ENCODE measurements at places on chromosomes 4 and X.

DNA sequence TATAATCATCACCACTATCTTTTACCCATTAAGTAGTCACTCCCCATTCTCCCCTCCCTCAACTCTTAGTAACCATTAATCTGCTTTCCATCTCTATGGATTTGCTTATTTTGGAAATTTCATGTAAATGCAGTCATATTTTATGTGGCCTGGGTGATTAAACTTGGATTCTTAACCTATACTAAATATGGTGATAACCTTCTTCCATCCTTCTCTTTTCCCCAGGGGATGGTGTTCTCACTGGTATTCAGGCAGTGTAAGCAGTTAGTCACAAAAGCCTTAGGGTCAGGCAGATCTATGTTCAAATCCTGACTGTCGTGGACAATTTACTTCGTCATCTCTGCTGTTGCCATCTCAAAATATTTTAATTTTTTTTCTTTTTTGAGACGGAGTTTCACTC lies 29.6 kb downstream of the RAB40AL start:
- DNase-seq = no peak

GRCh38 chrX:19723427-19723826 lies 164.0 kb downstream of the SH3KBP1 start:
- DNase-seq = no peak

- DNase-seq = no peak
Measured at GRCh38 chr4:40227284-40227683, 30.5 kb downstream of the RHOH start.

GRCh38 chr4:100049872-100050271 lies 99.8 kb upstream of the H2AZ1 start:
- DNase-seq = no peak

- no peak for DNase-seq
Measured at GRCh38 chr4:143585548-143585947, 72.0 kb downstream of the SMARCA5 start.

GRCh38 chrX:12471061-12471460 lies 320.2 kb upstream of the PRPS2 start:
- DNase-seq = no peak

GRCh38 chr4:165738571-165738970 lies 134.5 kb upstream of the TLL1 start:
- no peak for DNase-seq

DNA sequence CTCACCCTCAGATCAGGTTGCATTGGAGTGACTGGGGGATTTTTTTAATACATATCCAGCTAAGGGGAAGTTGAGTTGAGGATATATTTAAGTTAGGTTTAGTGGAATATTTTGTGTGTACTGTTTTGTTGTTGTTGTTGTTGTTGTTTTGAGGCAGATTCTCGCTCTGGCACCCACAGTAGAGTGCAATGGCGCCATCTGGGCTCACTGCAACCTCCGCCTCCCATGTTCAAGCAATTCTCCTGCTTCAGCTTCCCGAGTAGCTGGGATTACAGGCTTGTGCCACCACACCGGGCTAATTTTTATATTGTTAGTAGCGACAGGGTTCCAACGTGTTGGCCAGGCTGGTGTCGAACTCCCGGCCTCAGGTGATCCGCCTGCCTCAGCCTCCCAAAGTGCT lies 38.6 kb upstream of the ATP6AP2 start:
- no peak for DNase-seq

DNA sequence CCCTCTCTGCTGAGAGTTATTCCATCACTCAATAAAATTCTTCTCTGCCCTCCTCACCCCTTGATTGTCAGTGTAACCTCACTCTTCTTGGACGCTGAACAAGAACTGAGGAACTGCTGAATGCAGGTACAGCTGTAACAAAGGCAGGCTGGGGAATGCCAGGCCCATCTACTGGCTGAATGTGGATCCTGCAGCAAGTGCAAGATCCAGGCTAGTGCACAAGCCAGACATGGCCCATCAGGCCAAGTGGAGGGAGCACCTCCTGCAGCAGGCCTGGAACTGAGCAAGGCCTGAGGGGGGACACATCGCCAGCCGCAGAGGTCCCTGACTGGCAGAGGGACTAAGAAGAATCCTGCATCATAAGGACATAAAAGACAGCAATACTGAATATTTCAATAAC lies 411.8 kb upstream of the PCDH10 start:
- no peak for DNase-seq

GRCh38 chr4:94497690-94498089 lies 45.9 kb downstream of the PDLIM5 start:
- no peak for DNase-seq

DNA sequence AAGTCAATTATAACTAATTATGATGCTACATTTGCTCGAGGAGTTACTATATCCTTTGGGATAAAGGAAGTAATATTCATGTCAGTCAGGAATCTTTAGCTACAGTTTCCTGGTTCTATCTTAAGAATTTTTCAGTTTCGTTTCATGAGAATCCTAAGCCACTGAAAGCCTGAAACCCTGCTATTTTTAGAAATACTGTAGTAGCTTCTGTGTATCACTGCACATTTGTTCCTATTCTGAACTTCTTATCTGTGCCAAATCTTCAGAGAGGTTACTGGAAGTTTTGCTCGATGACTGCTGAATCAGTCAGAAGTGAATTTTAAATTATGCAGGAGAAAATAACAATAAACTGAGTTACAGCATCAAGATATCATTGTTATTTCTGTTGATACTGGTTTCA lies 249.2 kb downstream of the TENM3 start:
- DNase-seq = no peak

- DNase-seq = no peak
Measured at GRCh38 chrX:152202886-152203285, 64.5 kb upstream of the MAGEA10 start.

GRCh38 chr4:126661194-126661593 lies 971.6 kb upstream of the INTU start:
- DNase-seq = no peak

DNA sequence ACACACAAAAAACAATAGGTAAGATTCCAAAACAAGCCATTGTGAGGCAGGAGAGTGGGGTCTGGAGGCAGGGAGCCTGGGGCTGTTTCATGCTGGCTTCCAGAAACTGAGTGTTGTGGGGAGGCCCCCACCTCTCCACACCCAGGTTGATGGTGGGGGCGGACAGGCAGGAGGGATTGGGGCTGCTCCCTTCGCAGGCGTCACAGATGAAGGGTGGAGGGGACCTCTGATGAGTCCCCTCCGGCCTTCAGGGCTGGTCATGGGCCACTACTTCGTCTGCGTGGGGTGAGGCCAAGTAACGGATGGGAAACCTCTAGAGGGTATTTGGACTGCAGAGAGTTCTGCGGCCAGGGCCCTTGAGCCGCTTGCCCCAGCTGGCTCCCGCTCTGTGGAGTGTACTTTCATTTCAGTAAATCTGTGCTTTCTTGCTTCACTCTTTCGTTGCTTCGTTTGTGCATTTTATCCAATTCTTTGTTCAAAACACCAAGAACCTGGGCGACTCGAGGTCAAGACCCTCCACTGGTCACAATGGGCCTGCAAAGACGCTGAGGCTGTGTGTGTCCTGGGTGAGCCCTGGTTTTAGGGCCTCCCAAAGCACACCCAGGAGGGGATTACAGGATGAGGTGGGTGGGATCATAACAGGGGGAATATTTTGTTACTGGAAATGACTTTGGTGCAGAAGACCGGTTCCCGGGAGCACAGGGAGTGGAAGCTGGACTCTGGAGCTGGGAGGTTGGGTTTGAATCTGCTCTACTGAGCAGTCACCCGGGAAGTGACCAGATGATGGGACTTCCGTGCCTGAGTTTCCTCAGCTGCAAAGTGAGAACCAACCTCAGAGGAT lies 83.7 kb upstream of the ADRA2C start:
- no peak for DNase-seq

DNA sequence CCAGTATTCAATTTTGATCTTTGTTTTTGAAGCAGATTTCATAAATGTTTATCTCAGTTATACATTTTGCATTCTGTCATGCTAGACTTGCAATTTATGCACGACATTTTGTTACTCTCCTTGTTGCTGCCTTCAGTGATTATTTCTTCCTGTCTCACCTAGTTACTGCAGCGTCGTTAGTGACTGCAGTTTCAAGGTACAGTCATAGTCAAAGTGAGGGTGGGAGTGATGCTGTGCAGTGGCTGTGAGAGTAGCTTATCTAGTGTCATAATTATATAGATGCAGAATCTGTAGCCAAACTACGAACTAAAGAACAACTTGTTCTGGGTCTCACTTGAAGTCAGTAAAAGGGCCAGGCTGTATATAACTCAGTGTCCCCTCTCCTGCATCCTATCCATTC lies 69.8 kb downstream of the GPR101 start:
- DNase-seq = no peak

- DNase-seq = no peak
Measured at GRCh38 chr4:140876615-140877364, 120.6 kb upstream of the TBC1D9 start.

GRCh38 chr4:27775156-27775555 lies 914.5 kb downstream of the STIM2 start:
- no peak for DNase-seq

DNA sequence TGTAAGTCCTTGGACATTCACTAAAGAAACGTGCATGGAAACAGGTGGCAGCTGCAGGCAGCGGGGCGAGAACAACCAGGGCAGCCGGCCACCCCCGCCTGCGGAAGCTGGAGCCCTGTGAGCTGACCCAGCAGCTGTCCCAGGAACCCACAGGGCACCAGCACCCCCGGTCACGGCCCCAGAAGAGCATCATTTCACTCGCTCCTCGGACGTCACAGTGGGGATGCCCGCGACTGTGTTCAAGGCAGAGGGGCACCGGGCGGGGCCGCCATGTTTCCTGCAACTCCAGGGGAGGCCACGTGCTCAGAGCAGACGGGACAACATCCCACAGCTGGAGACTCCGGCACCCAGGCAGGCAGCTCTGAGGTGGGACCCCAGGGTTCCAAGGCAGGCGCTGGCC lies 45.0 kb upstream of the CPLX1 start:
- no peak for DNase-seq

- no peak for DNase-seq
Measured at GRCh38 chr4:81421346-81422218, 50.1 kb downstream of the RASGEF1B start.

GRCh38 chr4:140326395-140326993 lies 47.0 kb upstream of the SCOC start:
- no peak for DNase-seq

- DNase-seq = no peak
Measured at GRCh38 chr4:158322109-158322508, 111.8 kb downstream of the TMEM144 start.

DNA sequence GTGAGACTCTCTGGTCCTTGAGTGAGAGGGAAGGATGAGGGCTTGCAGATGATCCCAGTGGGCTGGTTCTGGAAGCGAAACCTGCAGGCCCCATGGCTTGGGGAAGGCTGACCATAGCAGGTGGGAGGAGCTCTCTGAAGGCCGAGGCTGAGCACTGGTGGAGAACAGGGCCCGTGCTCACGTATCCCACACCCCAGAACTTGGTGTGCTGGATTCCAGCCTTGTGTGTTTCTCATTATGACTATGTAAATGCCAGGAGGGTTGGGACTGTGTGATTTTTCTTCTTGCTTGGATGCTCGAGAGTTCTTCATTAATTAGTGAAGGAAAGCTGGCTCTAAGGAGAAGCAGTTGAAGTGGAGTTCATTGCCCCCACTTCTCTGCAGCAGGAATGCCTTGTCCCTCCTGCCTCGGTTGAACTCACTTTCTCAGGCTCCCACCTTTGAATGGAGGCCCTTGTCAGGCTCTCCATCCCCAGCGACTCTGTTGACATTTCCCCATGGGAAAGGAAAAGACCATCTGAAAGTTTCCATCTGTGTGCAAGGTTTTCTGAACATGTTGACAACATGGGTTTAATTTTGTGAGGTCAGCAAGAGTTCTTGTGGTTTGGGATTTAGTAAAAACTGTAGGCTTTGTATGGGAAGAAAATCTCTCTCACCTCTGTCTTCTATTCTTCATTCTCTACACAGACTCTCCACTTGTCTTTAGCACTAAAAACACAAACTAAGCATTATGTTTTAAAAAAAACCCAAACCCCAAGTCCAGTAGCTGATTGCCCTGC lies 57.7 kb downstream of the TBL1X start:
- DNase-seq = no peak

DNA sequence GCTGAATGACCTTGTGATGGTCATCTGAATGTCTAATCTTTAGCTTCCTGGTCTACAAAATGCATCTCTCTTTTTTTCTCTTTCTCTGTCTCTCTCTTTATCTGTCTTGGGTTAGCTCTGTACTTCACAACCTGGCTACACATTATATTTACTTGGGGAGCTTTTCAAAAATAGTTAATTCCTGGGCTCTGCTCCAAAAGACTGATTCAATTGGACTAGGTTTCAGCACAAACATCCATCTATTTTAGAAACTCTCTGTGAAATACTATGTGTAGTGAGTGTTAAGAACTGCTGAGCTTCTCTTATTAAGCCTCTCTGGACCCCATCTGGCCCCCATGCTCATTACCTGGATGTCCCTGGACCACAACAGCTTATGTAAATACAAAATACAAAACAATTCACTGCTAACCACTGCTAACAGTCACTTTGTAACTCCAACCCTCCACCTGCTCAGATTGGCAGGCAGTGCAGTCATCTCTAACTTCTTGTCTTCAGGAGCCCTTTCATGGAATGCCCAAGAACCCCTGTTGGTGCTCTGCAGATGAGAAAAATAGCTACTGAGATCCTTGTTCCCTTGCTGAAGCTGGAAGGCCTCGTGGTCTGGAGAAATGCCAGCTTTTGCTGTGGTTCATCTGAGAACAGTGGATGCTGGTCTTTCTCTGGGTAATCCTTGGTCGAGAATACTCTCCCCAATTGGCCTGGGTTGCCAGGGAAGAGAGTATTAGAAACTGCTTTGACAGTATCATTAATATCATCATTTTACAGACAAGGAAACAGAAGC lies 14.8 kb upstream of the BOD1L1 start:
- DNase-seq = no peak

DNA sequence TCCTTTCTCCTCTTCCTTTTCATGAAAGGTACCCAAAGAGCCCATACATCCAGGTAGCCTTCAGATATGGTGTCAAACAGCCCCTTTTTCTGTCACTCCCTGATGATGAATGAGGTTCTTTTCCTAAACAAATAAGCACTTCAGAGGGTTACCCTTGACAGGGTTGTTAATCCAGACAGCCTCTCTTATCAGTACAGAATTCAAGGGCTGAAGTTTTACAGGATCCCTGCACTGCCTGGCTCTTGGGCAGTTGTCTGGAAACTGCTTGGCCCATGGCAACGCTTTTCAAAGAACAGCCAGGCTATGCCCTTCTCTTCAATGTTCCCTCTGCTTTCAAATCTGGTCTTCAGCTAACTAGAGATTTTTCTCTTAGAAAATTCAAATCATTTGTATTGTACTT lies 352.6 kb upstream of the FAM241A start:
- DNase-seq = no peak
